H7 (cell line): ENCODE measurements at places on chromosomes 16 and 17. TPM values are rescaled to one million over a fixed set of nuclear protein-coding genes. Genes with fewer than 3 reads are reported as not detected.
A peak's percentile ranks its signal among the peaks of the same experiment; 100 is the strongest.

- no peak for DNase-seq
Measured at GRCh38 chr17:68576137-68576536, 25.0 kb downstream of the FAM20A start.

DNA sequence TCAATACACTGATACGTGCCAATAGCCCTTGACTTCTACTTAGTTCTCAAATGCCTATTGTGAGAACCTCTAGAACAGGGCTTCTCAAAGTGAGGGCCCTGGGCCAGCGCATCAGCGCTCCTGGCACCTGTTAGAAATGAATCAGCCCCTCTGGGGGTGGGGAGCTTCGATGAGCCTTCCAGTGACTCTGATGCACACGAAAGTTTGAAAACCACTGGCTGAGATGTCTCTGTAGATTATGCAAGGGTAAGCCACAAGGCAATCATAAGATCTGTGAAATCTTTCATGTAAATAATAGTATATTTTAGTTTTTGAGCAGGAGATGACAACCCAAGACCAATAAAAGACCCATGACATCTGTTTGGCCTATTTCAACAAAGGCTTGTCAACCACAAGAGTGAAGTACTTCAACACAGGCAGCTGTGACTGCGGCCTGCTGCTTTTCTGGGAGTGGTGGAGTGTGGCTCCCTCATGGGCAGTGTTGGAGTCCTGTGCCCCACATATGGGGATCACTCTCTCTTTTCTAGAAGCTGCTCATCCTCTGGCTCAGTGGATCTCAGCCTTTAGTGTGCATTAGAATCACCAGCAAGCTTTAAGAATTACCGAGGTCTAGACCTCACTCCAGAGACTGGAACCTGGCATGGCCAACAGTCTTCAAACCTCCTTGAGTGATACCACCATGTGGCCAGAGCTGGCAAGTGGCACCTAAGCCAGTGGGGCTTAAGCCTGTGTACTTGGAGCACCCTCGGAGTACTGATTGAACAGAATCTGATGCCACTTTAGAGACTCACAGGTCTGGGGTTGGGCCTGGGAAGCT is 5.8 kb downstream of the MTHFSD start:
- no peak for DNase-seq

- peak; percentile 89 for DNase-seq
Measured at GRCh38 chr17:48564188-48565021, 13.7 kb downstream of the HOXB4 start.

DNA sequence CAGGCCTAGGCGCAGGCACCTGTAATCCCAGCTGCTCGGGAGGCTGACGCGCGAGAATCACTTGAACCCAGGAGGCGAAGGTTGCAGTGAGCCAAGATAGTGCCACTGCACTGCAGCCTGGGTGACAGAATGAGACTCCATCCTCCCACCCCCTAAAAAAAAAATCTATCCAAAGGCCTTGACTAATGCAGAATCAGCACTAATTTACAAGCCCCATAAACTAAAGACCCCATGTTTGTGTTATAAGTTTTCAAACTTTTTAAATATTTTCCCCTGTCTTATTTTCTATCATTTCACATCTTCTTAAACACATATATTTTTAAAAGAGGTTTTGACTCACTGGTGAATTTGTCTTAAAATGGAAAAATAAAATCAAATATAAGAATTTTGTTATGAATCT is 713.1 kb downstream of the WWOX start:
- no peak for DNase-seq

GRCh38 chr16:29975134-29975538 is 1.5 kb downstream of the TAOK2 start:
- DNase-seq, result peak; percentile 28

GFAP gene
- 0.10 and 0.85 TPM in 2 replicates for total RNA-seq

IL17C gene
- 0.14 and 0.30 TPM in 2 replicates for total RNA-seq

TMEM132E gene
- 1.7 and 2.2 TPM in 2 replicates for total RNA-seq

CCL17 gene
- not detected in 2 replicates for total RNA-seq

LYRM9 gene
- total RNA-seq, result 3.4 and 4.9 TPM in 2 replicates
